ENCODE measurements at places on chromosomes 7 and 10.

DNA sequence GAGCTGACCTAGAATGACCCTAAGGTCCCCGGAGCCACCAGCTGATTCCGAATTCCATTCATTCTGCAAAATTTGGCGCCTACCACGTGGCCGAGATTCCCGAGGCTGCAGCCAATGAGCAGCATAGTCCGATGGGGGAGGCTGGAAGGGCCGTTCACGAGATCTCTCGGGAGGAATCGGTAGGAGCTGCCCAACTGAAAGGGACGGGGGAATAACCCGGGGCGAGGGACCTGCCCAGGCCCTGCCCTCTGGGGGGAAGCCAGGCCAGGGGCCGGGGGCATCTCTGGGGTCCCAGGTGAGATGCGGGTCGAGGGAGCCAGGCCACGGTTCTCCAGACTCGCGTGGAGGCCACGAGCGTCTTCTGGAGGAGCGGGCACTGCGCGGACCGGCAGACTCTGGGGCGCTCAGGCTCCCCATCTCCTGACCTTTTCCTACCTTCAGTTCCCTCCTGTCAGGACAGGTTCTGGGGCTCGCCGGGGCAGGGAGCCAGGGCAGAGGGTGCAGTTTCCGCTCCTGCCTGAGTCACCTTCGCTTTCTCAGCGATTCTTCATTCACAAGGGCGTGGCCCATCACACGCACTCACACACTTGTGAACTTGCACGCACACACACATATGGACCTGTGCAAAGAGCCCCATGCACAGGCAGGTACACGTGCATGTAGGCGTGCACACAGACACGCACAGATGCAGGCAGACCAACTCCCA, 173.4 kb downstream of the RNF216 start:
- H3K36me3 ChIP-seq = peaks cover 45% of the 10 kb centered on the region
- DNase-seq = no peak
- H3K4me3 ChIP-seq = peak overlapping the region; percentile 17
- H3K27ac ChIP-seq = peak overlapping the region; percentile 86

DNA sequence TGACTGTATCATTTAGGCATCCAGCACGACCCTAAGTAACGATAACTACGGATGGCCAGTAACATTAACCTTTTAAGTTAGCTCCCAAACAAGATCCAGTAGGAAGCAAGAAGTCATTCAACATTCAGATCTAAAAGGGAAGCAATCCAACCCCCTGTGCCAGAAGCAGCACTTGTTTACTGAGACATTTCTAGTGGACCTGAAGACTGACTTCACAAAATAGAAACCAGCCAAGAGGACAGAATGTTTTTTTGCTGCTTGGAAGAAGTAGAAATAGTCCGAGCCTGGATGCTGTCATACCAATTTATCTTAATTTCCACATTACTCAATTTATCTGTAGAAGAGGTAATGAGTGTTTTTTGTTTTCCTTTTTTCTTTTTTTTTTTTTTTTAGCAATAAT, 88.0 kb upstream of the CTTNBP2 start:
- no peak for DNase-seq
- H3K27me3 ChIP-seq = no peaks in the 10 kb centered on the region

- no peak overlapping the region for H3K4me3 ChIP-seq
- peak overlapping the region; percentile 75 for H3K27ac ChIP-seq
- DNase-seq = no peak
- H3K27me3 ChIP-seq = no peaks in the 10 kb centered on the region
Observed at GRCh38 chr10:122498521-122498920, 37.2 kb downstream of the HTRA1 start.

GRCh38 chr7:155778349-155778748, 33.9 kb downstream of the SHH start:
- H3K4me3 ChIP-seq = no peak overlapping the region
- H3K27ac ChIP-seq = no peak overlapping the region
- H3K4me1 ChIP-seq = no peaks in the 10 kb centered on the region
- H3K36me3 ChIP-seq = peaks cover 14% of the 10 kb centered on the region
- H3K27me3 ChIP-seq = no peaks in the 10 kb centered on the region

GRCh38 chr10:78459639-78460037, 426.0 kb downstream of the RPS24 start:
- H3K4me1 ChIP-seq = no peaks in the 10 kb centered on the region
- H3K4me3 ChIP-seq = no peak overlapping the region
- H3K27ac ChIP-seq = no peak overlapping the region
- H3K27me3 ChIP-seq = peaks cover 3% of the 10 kb centered on the region
- no peak for DNase-seq

DNA sequence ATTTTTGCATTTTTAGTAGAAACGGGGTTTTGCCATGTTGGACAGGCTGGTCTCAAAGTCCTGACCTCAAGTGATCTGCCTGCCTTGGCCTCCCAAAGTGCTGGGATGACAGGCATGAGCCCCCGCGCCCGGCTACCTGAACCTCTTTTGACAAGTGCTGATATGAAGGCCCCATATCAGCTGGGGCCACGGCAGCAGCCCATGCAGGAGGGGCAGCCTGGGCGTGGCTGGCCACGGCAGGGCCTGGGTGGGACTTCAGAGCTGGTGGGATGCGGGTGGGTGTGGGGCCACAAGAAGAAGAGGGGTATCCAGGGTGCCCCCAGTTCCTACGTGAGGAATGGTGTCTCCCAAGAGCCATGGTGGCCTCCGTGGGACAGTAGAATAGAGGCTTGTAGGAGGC, 6.9 kb downstream of the LRRC27 start:
- H3K4me3 ChIP-seq = no peak overlapping the region
- no peak overlapping the region for H3K27ac ChIP-seq
- H3K27me3 ChIP-seq = no peaks in the 10 kb centered on the region
- DNase-seq = no peak
- peaks cover 5% of the 10 kb centered on the region for H3K4me1 ChIP-seq

Measured in esophagus squamous epithelium (tissue), 5 donors.